Stimulated activated CD4-positive, alpha-beta T cell treated with anti-CD3 and anti-CD28 coated beads, Interleukin-12 subunit alpha, Interleukin-12 subunit beta, amount 100 ng/mL, for 24 hours (primary cell): ENCODE measurements at places on chromosomes 3 and 15.

GRCh38 chr3:24310887-24311286 is 183.8 kb downstream of the THRB start:
- no peak for DNase-seq

DNA sequence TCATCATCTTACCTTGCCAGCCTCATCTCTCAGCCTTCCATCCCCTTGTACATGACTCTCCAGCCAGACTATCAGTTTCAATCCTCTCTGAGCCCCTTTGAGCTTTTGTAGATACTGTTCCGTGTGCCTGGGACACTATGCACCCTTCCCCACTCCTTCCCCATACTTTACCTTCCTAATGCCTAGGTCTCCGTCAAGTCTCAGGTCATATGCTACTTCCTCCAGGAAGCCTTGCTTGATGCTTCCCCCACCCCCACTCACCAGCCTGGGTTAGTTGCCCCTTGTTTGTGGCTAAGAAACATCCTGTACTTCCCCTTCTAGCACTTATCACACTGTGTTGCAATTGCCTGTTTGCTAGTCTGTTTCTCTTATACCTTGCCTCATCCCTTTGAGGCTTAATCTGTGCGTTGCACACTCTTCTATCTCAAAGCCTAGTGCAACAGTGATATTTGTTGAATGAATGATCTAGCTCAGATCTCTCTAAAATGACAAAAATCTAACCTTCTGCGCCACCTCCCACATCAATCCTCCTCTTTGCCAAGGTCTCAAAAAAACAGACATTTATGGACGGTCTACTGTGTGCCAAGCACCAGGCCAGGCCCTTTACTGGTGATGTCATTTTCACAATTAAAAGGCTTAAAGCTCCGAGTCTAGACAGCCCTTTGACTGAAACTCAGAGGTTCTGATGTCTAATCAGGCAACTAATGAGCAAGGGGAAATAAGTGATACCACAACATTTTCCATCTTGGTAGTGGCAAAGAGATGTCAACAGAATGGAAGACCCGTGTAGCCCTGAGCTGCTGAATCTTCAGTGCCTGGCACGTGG is 6.5 kb upstream of the USP3 start:
- no peak for DNase-seq

GRCh38 chr3:71780430-71780829 is 4.5 kb downstream of the PROK2 start:
- no peak for DNase-seq

- DNase-seq = no peak
These were observed 105.1 kb downstream of the MEX3B start for GRCh38 chr15:81940467-81941451.

GRCh38 chr15:33810806-33811205 is 157.5 kb upstream of the CHRM5 start:
- no peak for DNase-seq
